T-cell (primary cell): ENCODE measurements at places on chromosomes 3 and 15.

DNA sequence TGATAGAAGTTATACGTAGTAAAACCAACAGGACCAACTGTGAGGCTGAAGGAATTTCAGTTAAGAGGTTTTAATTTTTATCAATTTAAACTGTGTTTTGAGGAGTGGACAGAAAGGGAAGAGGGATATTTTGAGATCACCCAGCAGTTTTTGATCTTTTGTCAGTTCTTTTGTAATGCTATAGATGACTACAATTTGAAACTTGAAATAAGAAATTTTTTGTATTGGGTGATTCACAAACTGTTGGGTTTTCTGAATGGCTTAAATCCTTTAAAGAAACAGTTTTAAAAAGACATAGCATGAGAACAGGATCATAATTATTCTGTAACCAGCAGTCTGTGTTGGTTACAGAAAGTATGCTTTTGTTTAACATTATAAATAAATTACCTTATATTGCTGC lies 67.4 kb downstream of the TCF12 start:
- no peak overlapping the region for H3K27ac ChIP-seq
- DNase-seq: no peak
- H3K4me3 ChIP-seq: no peak overlapping the region
- no peaks in the 10 kb centered on the region for H3K27me3 ChIP-seq
- H3K4me1 ChIP-seq: peaks cover 75% of the 10 kb centered on the region
- no peaks in the 10 kb centered on the region for H3K36me3 ChIP-seq

- H3K4me1 ChIP-seq: peaks cover 8% of the 10 kb centered on the region
- H3K36me3 ChIP-seq: no peaks in the 10 kb centered on the region
- no peak overlapping the region for H3K4me3 ChIP-seq
- no peaks in the 10 kb centered on the region for H3K27me3 ChIP-seq
- peak overlapping the region; percentile 2 for H3K27ac ChIP-seq
These were observed 13.0 kb downstream of the ZFAND6 start for GRCh38 chr15:80072285-80072994.

- no peaks in the 10 kb centered on the region for H3K36me3 ChIP-seq
- no peaks in the 10 kb centered on the region for H3K27me3 ChIP-seq
- H3K27ac ChIP-seq: no peak overlapping the region
- no peak for DNase-seq
- no peak overlapping the region for H3K4me3 ChIP-seq
These were observed 48.3 kb downstream of the EXD1 start for GRCh38 chr15:41182266-41182665.

DNA sequence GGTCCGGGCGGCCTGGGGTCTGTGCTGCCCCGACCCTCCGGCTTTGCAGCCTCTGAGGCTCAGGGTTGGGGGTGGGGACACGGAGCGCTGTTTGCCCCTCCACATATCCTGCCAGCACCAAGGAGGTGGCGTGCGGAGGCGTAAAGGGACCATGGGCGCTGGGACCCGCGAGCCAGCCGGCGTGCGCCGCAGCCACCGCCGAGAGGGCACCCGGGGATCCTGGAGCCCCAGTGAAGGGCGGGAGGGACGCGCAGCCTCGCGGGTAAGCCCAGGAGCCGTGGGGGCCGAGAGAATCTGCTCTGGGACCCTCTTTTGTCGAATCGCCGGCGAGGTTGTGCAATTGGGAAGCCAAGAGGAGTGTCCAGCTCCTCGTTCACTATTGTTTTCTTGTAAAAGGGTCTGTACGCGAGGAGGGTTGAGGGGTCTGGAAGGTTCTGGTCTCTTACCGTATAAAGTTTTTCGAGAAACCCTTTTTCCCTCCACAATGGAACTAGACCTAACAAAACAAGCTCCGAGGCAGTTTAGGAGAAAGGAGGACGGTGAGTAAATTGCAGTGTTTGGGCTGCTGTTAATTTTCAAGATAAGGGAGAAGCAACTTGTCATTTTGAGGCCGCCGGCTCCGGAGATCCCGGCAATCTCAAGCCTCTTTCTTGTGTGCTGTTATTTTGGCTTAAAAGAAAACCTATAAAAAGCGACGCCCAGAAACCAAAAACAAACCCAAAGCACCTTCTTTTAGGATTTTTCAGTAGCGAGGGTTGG lies 29.9 kb upstream of the ST3GAL6 start:
- no peak for DNase-seq
- peaks cover 21% of the 10 kb centered on the region for H3K4me1 ChIP-seq
- H3K27me3 ChIP-seq: peaks cover 31% of the 10 kb centered on the region

DNA sequence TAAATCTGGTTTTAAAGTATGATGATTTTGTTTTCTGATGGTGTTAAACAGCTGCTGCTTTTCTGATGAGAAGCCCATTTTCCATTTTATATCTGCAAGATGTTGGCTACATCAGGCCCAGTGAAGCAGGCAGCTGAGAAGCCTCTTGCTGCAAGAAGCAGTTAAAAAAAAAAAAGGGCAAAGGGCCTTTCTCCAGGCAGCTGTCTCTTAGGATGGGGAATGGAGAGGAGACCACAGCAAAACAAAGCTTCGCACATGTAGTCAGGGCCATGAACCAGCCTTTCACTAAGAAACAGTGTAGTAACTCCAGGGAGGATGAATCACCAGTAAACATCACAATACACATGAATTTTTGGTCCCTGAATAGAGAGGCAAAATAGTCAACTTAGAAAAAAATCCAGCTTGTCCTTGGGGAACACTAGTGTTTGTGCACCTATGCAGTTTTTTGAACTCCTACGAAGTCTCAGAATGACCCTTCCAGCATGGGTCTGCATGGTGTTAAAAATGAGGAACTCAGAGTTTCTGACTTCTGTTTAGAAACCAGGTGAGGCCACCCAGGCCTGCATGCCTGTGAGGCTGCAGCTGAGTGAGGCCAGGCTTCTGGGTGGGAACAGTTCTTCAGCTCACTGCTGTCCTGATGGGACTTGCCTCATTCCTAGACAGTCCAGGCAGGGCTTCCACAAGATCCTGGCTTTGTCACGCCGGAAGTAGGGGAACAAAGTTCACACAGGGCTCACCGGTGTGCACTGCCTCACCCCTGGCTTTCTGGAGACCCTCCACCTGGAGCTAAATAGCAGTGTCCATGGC lies 518.7 kb downstream of the MCTP2 start:
- no peaks in the 10 kb centered on the region for H3K4me1 ChIP-seq
- no peak overlapping the region for H3K27ac ChIP-seq
- no peak for DNase-seq
- no peaks in the 10 kb centered on the region for H3K27me3 ChIP-seq
- no peak overlapping the region for H3K4me3 ChIP-seq

GRCh38 chr3:73547427-73548248 lies 77.1 kb downstream of the PDZRN3 start:
- H3K4me1 ChIP-seq: no peaks in the 10 kb centered on the region
- no peak overlapping the region for H3K4me3 ChIP-seq
- H3K36me3 ChIP-seq: no peaks in the 10 kb centered on the region
- no peaks in the 10 kb centered on the region for H3K27me3 ChIP-seq

DNA sequence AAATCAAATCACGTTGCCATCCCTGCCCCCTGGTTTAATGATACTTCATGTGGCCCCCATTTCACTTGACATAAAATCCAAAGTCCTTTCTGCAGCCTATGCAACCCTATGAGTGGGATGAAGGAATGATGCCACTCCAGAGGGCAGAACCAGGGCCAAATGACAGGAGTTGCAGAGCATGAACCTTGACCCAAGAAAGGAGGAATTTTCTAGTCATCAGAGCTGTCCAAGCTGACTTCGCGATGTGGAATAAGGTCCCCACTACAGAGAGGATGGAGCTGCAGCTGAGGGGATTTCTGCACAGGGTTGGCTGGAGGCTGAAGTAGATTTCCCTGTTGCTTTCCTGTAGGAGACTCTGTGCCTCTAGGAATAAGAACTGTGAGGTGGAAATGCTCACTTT lies 15.8 kb upstream of the EPHB3 start:
- H3K4me3 ChIP-seq: no peak overlapping the region
- no peak for DNase-seq
- H3K4me1 ChIP-seq: no peaks in the 10 kb centered on the region
- no peak overlapping the region for H3K27ac ChIP-seq
- H3K36me3 ChIP-seq: no peaks in the 10 kb centered on the region

DNA sequence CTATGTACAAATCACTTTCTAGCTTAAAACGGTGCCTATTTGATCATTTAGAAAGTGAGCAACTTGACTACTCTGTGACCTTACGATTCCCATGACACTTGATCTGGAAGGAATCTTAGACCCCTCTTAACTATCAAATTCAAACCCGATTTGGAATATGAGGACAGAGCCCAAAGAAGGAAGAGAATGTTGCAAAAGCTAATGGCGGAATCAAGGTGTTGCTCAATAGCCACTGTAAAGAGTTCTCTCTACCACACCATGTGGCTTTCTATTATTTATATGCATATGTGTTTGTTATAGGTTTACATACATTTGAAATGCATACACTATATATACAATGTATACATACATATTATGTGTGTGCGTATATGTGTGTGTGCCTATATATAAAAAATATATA lies 39.9 kb downstream of the PYDC2 start:
- H3K27me3 ChIP-seq: no peaks in the 10 kb centered on the region

DNA sequence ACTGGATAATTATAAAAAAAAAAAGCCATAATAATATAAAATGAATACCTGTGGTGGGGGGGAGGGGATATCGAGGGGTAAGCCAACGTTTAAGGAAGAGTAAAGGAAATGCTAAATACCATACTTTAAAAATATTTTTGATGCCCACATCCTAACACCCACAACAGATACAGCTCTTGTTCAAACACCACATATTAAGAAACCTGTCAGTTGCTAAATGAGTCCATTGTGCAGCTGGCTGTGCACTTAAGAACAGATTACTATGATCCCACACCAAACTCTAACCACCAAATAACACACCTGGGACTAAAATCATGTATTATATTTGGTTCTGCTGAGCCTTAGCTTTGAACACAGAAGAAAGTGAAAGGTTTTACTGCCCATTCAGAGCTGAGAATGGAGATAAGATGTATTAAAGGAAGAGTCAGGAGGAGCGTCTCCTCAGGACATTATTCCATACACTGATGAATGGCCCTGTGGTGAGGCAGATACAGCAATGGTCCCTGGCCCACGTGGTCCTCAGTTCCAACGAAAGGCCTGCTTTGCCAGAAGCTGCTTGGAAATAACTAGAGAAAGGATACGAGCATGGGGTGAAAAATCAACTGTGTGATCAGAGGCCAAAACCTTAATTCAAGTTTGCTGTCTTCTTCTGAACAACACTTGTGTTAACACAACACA lies 515.4 kb downstream of the FOXP1 start:
- H3K4me3 ChIP-seq: no peak overlapping the region
- DNase-seq: no peak
- H3K4me1 ChIP-seq: peaks cover 54% of the 10 kb centered on the region
- no peaks in the 10 kb centered on the region for H3K36me3 ChIP-seq

GRCh38 chr3:100436951-100437350 lies 35.6 kb downstream of the LNP1 start:
- H3K27me3 ChIP-seq: no peaks in the 10 kb centered on the region
- no peak overlapping the region for H3K4me3 ChIP-seq

DNA sequence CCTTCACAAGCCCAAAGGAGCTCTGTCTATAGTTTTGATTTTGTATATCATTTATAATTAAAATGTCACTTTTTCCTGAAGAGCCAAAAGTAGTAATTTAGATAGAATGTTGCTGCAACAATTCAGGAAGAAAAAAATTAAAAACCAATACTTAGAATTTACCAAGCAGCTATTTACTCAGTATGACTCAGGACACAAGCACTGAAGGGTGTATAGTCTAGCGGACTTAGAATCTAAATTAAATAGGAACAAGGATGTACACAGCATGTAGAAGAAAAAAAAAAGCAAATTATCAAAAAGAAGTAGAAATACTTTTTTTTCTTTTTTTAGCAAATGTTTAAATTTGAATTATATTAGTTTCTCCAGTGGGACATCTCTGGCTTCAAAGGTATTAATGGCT lies 31.6 kb downstream of the PGBD4 start:
- H3K27me3 ChIP-seq: no peaks in the 10 kb centered on the region
- no peaks in the 10 kb centered on the region for H3K36me3 ChIP-seq

DNA sequence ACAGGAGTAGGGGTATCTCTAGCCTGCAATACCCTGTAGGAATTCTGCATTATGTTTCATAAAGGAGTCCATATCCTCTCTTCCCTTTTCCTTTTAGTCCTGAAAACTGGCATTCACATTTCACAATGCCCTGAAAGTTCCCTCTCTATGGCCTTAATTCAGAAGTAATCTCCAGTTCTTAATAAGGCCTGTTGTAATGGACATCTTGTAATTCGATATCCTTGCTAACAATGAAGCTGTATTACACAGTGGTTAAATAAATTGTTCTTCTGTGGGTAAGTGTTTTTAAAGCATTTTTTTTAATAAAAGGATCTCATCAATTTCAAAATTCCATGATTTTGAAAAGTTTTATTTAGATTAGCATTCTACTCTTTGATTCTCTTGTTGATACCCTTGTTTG lies 34.3 kb upstream of the NEO1 start:
- no peaks in the 10 kb centered on the region for H3K36me3 ChIP-seq
- H3K4me3 ChIP-seq: no peak overlapping the region
- no peaks in the 10 kb centered on the region for H3K4me1 ChIP-seq
- peaks cover 7% of the 10 kb centered on the region for H3K27me3 ChIP-seq
- DNase-seq: no peak

GRCh38 chr3:74039105-74039504 lies 414.4 kb upstream of the PDZRN3 start:
- no peaks in the 10 kb centered on the region for H3K27me3 ChIP-seq
- H3K36me3 ChIP-seq: no peaks in the 10 kb centered on the region
- no peaks in the 10 kb centered on the region for H3K4me1 ChIP-seq
- H3K27ac ChIP-seq: no peak overlapping the region

- H3K4me1 ChIP-seq: no peaks in the 10 kb centered on the region
- DNase-seq: no peak
- H3K27me3 ChIP-seq: no peaks in the 10 kb centered on the region
- H3K36me3 ChIP-seq: no peaks in the 10 kb centered on the region
- H3K4me3 ChIP-seq: no peak overlapping the region
- H3K27ac ChIP-seq: no peak overlapping the region
These were observed 72.8 kb upstream of the AADACL2 start for GRCh38 chr3:151660885-151661284.

DNA sequence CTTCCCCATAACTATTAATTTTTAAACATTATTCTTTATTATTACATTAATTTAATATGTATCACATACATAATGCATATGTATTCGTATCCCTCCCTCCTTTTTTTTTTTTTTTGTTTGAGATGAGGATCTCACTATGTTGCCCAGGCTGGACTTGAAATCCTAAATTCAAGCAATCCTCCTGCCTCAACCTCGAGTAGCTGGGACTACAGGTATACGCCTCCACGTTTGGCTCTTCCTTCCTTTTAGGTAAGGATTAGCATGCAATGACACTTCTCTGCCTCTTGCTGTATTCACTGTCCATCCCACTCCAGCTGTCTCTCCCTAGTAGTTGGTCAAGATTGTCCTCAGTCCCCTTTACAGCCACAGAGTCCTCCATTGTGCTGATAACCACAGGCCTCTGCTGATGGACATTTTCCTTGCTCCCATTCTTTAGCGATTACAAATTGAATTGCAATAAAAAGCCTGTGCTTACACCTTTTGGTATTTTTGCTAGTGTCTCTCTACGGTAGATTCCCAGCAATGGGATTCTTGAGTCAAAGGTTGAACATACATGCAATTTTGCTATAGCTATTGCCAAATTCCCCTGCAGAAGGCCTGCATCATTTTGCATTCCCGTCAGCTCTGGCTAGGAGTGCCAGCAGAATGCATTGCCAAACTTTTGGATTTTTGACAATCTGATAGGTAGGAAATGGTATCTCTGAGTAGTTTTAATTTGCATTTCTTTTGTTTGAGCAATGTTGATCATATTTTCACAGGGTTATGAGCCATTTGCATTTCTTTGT lies 156.6 kb downstream of the SMAD6 start:
- H3K27ac ChIP-seq: no peak overlapping the region
- no peaks in the 10 kb centered on the region for H3K27me3 ChIP-seq
- no peaks in the 10 kb centered on the region for H3K4me1 ChIP-seq
- no peaks in the 10 kb centered on the region for H3K36me3 ChIP-seq
- H3K4me3 ChIP-seq: no peak overlapping the region
